HCT116 (cell line): ENCODE measurements at places on chromosomes 7 and 10.

DNA sequence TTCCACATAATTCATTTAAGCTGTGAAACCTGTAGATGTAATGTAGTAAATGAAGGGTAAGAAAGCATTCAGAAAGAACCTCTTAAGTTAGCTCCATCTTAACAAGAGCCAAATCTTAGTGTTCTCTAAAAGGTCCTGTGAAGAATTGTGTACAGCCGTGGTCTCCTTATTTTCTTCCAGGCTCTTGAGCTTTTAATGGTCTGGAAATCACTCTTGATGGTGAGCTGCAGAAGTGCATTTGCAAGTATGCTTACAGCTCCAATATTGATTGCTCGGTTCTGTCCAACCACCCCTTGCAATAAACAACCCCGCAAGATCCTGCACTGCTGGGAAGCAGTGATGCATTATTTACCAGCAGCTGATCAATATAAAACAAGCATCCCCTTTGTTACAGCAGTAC, 690.8 kb upstream of the FZD8 start:
- DNase-seq: no peak

- DNase-seq: no peak
Measured at GRCh38 chr10:43048301-43049051, 28.4 kb upstream of the RET start.

GRCh38 chr10:43427166-43427825, 9.6 kb upstream of the ZNF487 start:
- no peak for DNase-seq

- DNase-seq: no peak
Measured at GRCh38 chr7:145696071-145696470, 420.5 kb upstream of the CNTNAP2 start.

- DNase-seq: no peak
Measured at GRCh38 chr10:126387041-126387921, 996 bp downstream of the ADAM12 start.

DNA sequence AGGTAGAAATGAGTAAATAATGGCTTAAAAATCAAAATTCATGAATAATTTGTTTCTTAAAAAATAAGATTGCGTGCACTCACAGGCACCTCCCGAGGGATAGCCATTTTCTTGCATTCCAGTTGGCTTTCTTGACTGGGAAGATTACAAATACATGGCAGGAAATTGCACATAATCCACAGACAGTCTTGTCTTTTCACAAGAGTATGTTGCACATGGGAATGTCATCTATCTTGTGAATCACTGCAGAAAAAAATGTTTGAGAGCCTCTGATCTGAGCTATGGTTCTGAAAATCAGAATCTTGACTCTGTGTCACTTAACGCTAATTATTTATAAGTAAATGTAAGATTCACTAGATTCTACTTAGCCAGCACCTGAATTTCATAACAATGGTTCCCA, 74.1 kb upstream of the PRKG1 start:
- no peak for DNase-seq

DNA sequence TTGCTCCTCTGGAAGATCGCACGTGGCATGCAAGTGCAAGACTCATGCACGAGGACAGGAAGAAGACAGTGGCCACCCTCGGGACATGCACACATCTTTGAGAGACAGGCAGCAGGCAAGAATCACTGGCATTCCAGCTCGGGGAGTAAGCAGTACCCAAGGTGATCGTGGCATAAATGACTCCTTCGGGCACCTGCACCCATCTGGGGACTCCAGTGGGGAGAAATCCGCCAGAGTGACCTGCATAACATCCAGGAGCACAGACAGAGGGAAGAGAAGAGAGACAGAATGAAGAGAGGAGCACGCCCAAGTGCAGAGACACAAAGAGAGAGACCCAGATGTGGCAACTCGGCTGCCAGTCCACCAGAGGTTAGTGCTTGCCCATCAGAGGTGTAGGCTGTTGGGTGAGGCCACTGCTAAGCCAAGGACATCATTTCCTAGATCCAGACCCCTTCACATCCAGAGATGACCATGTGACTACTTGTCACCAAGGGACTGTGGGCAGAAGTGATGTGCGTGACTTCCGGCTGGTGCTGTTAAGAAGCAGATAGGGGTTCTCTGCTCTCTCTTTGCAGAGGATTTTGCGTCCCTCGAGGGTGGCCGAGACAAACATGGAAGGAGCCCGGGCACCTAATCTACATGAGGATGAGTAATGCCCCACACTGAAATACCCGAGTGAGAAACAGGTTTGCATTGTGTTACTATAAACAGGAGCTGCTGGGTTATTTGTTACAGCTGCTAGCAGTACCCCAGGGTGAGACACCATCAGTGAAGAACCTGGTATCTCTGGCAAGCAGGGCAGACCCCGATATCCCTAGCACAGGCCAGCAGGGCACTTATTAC, 80.6 kb downstream of the VWA2 start:
- DNase-seq: no peak

DNA sequence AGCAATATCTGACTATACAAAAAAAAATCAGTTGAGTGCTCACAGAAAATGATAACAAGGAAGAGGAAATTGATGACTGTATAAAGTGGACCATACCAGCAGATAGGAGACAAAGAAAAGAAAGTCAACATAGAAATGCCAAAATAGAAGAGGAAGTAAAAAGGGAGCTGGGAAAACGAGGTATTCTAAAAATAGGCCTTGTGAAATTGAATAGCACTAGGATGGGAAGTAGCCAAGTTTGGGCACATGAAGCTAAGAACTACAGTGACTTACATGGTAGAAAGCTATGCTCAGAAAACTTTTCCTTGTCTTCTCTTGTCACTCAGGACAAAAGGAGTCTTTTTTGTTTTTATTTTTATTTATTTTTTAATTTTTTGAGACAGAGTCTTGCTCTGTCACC, 76.2 kb upstream of the APBB1IP start:
- no peak for DNase-seq

- DNase-seq: no peak
Measured at GRCh38 chr10:988667-989545, 672 bp downstream of the GTPBP4 start.

GRCh38 chr7:24894429-24895221, 85.4 kb downstream of the OSBPL3 start:
- DNase-seq: no peak

GRCh38 chr7:128867842-128868623, 5.4 kb downstream of the ATP6V1F start:
- DNase-seq: no peak
